Activated effector memory CD4-positive, alpha-beta T cell treated with Interleukin-2 at 50 U/mL for 16 hours (primary cell): ENCODE measurements at places on chromosomes 3 and 15.

DNA sequence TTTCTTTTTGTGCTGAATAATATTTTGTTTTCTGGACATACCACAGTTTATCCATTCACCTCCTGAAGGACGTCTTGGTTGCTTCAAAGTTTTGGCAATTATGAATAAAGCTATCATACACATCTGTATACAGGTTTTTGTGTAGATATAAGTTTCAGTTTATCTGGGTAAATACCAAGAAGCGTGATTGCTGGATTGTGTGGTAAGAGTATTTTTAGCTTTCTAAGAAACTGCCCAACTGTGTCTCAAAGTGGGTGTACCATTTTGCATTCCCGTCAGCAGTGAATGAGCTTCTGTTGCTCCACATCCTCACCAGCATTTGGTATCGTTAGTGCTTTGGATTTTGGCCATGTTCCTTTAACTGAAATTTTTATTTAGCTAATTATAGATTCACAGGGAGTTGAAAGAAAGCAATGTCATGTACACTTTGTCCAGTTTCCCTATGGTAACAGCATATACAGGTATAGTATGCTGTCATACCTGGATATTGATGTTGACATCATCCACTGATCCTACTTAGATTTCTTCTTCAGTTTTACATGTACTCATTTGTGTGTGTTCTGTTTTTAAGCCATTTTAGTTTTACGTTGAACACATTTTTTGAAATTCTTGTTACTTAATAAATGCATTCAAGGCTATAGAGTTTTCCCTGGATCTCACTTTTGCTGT, 11.9 kb downstream of the ARID3B start:
- DNase-seq, result no peak

DNA sequence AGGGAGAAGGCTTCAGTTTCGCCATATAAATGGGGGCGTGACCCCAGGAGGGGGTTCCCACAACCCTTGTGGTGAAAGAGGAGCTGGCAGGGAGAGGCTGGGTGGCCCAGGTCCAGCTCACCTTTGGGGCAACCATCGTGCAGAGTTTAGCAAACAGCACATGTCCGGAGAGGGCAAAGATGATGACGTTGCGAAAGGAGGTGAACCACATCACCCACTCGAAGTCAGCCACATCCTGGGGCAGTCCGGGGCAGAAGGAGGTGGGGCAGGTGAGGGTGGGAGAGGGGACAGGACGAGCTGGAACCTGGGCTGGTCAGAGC, 3.7 kb downstream of the HHATL start:
- no peak for DNase-seq

GRCh38 chr3:131739211-131739610, 236.4 kb upstream of the MRPL3 start:
- no peak for DNase-seq

GRCh38 chr3:16298891-16299290, 33.9 kb downstream of the OXNAD1 start:
- no peak for DNase-seq

DNA sequence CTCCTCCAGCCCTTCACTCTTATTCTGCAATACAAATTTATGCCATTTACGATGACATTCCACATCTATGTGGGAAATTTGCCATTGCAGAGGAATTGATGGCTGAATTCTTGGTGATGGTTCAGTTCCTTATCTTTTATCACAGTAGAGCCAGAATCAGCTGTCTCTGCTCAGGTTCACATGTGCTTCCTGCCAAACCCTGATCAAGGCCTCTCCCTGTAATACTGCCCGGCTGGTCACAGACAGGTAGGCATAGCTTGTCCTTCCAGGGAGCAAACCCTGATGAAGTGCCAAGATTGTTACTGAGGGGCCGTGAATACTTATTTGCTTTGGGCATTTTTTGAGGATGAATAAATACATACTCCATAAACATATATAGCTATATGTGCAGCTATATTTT, 450.0 kb downstream of the NSUN3 start:
- no peak for DNase-seq

DNA sequence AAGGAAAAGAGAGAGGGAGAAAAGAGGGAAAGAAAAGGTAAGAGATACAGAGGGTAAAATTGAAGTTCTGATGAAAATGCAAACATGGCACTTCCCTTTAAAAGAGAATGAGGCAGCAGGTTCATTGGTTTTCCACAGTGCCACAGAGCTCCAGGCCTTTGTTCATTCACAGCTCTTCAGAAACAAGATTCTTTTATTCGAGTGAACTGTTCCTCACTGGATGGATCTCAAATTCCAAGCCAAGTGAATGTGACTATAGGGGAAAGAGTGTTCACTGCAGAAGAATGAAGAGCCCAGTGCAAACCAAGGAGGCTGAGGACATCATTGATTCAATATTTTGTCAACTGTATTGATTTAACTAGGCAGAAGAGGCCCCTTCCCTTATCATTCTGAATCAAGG, 280.3 kb upstream of the PROK2 start:
- DNase-seq, result no peak
